A549 treated with CpdA at 1 μM for 4 hours (cell line): ENCODE measurements at places on chromosomes 16 and 17. TPM values are rescaled to one million over a fixed set of nuclear protein-coding genes. Genes with fewer than 3 reads are reported as not detected.

EPX gene
- not detected in 5 replicates for total RNA-seq

SSTR5 gene
- 0.26 to 0.36 TPM (median 0.26 TPM) in 3 of 5 replicates, not detected in the others for total RNA-seq

TP53TG3F gene
- 0.13 to 0.27 TPM (median 0.24 TPM) in 3 of 5 replicates, not detected in the others for total RNA-seq

CD79B gene
- not detected in 5 replicates for total RNA-seq

ASB16 gene
- 0.17 TPM in 1 of 5 replicates, not detected in the others for total RNA-seq

PLA2G10 gene
- total RNA-seq = 0.07 to 0.30 TPM (median 0.21 TPM) in 3 of 5 replicates, not detected in the others

IRF8 gene
- total RNA-seq = 0.27 to 1.0 TPM (median 0.32 TPM) in 5 replicates

PPM1E gene
- total RNA-seq = 0.03 to 0.09 TPM (median 0.08 TPM) in 5 replicates

PRR35 gene
- total RNA-seq = 0.08 to 0.20 TPM (median 0.09 TPM) in 3 of 5 replicates, not detected in the others

ABCA9 gene
- total RNA-seq = 0.02 TPM in 1 of 5 replicates, not detected in the others

MLKL gene
- 25.1 to 28.7 TPM (median 27.0 TPM) in 5 replicates for total RNA-seq

EME1 gene
- 14.7 to 16.8 TPM (median 15.6 TPM) in 5 replicates for total RNA-seq

CTNS gene
- total RNA-seq = 14.1 to 15.9 TPM (median 15.1 TPM) in 5 replicates

MPHOSPH6 gene
- total RNA-seq = 31.7 to 45.8 TPM (median 34.3 TPM) in 5 replicates

SLC46A1 gene
- 18.5 to 23.4 TPM (median 21.3 TPM) in 5 replicates for total RNA-seq

ZNF629 gene
- 15.6 to 19.2 TPM (median 16.4 TPM) in 5 replicates for total RNA-seq

KRTAP1-5 gene
- 0.12 TPM in 1 of 5 replicates, not detected in the others for total RNA-seq

CDH3 gene
- 0.16 to 0.33 TPM (median 0.19 TPM) in 5 replicates for total RNA-seq

KCNJ18 gene
- total RNA-seq = 0.03 to 0.07 TPM in 2 of 5 replicates, not detected in the others

ELOB gene
- 414 to 506 TPM (median 472 TPM) in 5 replicates for total RNA-seq

RCVRN gene
- total RNA-seq = 0.08 TPM in 1 of 5 replicates, not detected in the others

USP6 gene
- 0.01 to 0.05 TPM (median 0.03 TPM) in 4 of 5 replicates, not detected in the other for total RNA-seq

KRT40 gene
- not detected in 5 replicates for total RNA-seq

RPL38 gene
- 2,654 to 3,300 TPM (median 2,879 TPM) in 5 replicates for total RNA-seq

RNF112 gene
- total RNA-seq = 0.45 to 1.0 TPM (median 0.88 TPM) in 5 replicates

SLX1B gene
- 75.2 to 90.9 TPM (median 82.4 TPM) in 5 replicates for total RNA-seq

KRTAP2-1 gene
- not detected in 5 replicates for total RNA-seq

PLXDC1 gene
- total RNA-seq = 0.13 to 0.20 TPM (median 0.15 TPM) in 5 replicates

HOXB9 gene
- 7.7 to 9.1 TPM (median 8.1 TPM) in 5 replicates for total RNA-seq

C17orf113 gene
- total RNA-seq = 0.40 to 0.81 TPM (median 0.62 TPM) in 5 replicates

TADA2A gene
- total RNA-seq = 11.5 to 14.2 TPM (median 11.9 TPM) in 5 replicates

CLEC10A gene
- not detected in 5 replicates for total RNA-seq

RAB37 gene
- total RNA-seq = 1.0 to 1.6 TPM (median 1.1 TPM) in 5 replicates

PPP1R27 gene
- total RNA-seq = 0.18 to 0.40 TPM in 2 of 5 replicates, not detected in the others

CHAD gene
- not detected in 5 replicates for total RNA-seq

NTN3 gene
- total RNA-seq = 0.06 TPM in 1 of 5 replicates, not detected in the others

CA10 gene
- not detected in 5 replicates for total RNA-seq

KRT28 gene
- not detected in 5 replicates for total RNA-seq
